ENCODE measurements at places on chromosomes 12 and 14. TPM values are rescaled to one million over a fixed set of nuclear protein-coding genes. Genes with fewer than 3 reads are reported as not detected.

- no peaks in the 10 kb centered on the region for H3K4me1 ChIP-seq
- no peaks in the 10 kb centered on the region for H3K27me3 ChIP-seq
- H3K36me3 ChIP-seq = no peaks in the 10 kb centered on the region
- no peak overlapping the region for H3K27ac ChIP-seq
- H3K4me3 ChIP-seq = no peak overlapping the region
- DNase-seq = no peak
These were observed 17.5 kb upstream of the KRT80 start for GRCh38 chr12:52209321-52209720.

- DNase-seq = no peak
- no peaks in the 10 kb centered on the region for H3K36me3 ChIP-seq
- H3K4me3 ChIP-seq = no peak overlapping the region
- H3K4me1 ChIP-seq = peaks cover 7% of the 10 kb centered on the region
- H3K27ac ChIP-seq = no peak overlapping the region
- H3K27me3 ChIP-seq = no peaks in the 10 kb centered on the region
These were observed 8.1 kb downstream of the CORO1C start for GRCh38 chr12:108722992-108723766.

DNA sequence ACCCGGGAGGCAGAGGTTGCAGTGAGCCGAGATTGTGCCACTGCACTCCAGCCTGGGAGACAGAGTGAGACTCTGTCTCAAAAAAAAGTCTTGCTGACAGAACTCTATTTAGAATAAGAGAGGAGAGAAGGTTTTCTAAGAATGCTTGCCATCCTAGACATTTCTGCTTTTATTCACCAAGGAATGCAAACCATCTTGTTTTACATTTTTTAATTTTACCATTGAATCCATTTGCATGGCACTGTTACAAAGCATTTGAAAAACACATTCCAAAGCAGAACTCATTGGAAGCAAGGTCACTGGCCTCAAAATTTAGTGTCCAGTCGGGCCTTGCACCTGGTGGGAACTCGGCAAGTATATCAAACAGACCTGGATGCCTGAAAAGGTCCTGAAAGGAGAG is 44.2 kb upstream of the RASSF3 start:
- H3K27me3 ChIP-seq = no peaks in the 10 kb centered on the region
- H3K36me3 ChIP-seq = no peaks in the 10 kb centered on the region
- H3K4me1 ChIP-seq = peaks cover 17% of the 10 kb centered on the region
- H3K4me3 ChIP-seq = no peak overlapping the region
- H3K27ac ChIP-seq = no peak overlapping the region
- DNase-seq = no peak

DNA sequence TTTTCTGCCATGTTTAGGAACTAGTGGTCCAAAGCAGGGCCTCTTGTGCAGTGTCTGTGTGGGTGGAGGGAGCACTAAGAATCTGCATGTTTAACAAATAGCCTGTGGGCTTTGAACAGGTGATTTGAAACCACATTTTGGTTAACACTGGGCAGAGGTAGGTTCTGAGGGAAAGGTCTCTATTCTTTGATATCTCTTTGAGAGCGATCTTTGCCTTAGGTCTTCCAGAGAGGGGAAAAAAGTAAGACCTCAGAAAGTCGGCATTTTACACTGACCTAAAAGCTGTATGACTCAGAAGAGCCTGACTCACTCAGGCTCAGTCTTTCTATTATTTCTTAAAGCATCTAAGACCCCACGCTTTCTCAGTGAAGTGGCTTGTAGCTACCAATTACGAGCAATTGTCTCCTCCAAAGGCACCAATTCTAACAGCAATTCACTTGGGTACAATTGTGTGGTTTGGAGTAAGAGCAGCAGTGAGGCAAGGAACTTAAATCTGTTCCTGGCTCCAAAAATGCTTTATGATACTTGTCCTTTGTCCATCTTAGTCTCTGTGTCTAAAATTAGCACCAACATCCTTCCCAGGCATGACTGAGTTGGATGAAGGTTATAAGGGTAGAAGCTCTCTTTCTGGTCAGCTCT is 8.8 kb downstream of the EIF2B2 start:
- no peak for DNase-seq
- no peak overlapping the region for H3K4me3 ChIP-seq
- H3K27ac ChIP-seq = no peak overlapping the region
- no peaks in the 10 kb centered on the region for H3K27me3 ChIP-seq

GRCh38 chr12:53328043-53328435 is 6.6 kb upstream of the AAAS start:
- no peaks in the 10 kb centered on the region for H3K36me3 ChIP-seq
- H3K4me3 ChIP-seq = no peak overlapping the region
- H3K27me3 ChIP-seq = no peaks in the 10 kb centered on the region
- H3K27ac ChIP-seq = no peak overlapping the region
- H3K4me1 ChIP-seq = peaks cover 3% of the 10 kb centered on the region

ANKRD33 gene
- total RNA-seq = not detected

Measured in ovary (tissue), 10 donors.